ENCODE measurements at places on chromosomes 5 and 9.

DNA sequence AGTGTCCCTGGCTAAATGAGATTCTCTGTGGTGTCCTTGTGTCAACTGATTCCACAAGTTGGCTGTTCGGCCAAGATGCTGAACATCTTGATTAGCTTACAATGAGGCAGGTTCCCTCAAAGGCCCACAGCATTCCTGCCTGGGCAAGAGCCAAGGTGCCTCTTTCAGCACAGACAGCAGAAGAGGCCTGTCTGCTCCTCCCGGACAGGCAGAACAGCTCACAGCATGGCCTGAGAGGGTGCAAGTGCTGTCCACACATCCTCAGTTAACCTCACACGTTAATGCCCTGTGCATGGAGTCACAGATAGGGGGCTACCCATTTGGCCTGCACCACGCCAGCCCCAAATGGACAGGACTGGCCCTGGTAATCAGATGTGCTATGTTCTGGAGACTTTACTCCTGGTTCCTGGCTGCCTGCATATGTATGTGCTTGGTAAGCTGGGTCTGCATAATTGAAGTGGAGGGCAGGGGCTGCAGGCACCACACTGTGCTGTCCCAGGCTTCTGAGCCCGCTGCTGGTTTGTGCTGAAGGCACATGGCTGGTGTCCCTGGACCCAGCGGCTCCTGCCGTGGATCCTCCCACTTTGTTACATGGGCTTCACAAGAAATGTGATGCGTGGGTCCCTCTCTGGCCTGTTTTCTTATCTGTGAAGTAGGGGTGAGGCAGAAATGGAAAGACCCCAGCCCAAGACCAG is 8.9 kb downstream of the CSF2 start:
- DNase-seq: no peak

DNA sequence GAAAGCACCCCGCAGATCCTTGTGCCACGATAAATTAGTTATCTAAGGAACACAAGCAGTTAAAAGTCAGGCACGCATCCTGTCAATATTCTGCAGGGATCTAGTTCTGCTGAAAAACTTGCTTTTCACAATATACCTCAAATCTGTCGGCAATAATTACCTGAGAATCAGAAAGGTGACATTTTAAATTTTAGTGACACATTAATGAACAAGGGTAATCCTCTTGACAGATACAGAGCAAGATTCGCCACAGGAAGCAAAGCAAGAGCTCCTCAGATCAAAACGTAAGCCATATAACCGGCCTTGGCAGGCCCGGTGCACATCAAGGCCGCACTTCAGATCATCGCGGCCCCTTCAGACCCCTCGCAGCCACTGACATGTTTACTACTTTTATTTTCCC is 185.7 kb downstream of the ATPSCKMT start:
- no peak for DNase-seq

DNA sequence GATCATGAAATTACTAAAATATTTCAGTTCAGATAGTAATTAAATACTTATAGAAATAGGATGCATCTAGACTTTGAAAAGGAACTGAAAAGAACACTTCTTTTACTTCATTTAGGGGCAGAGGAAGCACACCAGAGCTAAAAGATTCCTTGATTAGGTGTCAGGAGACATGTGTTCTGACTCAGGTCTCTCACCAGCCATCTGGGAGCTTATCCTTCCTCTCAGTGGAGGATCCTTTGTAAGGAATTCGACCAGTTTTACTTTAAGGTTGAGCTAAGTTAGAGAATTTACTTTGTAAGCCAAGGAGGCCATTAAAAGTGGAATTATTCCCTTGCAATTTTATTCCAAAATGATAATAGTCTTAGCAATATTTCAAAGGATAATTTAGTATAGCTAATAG is 16.7 kb downstream of the VCAN start:
- no peak for DNase-seq

- peak; percentile 15 for DNase-seq
These were observed 112.5 kb downstream of the FAM174A start for GRCh38 chr5:100647461-100648230.

DNA sequence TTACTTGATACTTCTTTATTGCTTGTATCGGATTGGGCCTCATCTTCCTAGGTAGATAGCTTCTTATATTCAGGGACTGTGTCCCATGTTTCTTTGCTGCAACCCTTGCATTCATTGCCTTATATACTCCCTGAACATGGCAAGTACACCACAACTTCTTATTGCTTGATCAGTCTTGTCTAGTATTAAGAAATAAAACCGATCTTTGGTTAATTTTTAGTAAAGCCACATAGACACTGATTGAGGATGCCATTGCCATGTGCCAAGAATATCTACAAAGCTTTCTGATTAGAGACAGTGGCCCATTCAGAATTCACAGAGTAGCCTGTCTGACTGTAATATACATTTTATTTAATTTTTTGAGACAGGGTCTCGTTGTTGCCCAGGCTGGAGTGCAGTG is 34.7 kb upstream of the ANKRD55 start:
- no peak for DNase-seq

DNA sequence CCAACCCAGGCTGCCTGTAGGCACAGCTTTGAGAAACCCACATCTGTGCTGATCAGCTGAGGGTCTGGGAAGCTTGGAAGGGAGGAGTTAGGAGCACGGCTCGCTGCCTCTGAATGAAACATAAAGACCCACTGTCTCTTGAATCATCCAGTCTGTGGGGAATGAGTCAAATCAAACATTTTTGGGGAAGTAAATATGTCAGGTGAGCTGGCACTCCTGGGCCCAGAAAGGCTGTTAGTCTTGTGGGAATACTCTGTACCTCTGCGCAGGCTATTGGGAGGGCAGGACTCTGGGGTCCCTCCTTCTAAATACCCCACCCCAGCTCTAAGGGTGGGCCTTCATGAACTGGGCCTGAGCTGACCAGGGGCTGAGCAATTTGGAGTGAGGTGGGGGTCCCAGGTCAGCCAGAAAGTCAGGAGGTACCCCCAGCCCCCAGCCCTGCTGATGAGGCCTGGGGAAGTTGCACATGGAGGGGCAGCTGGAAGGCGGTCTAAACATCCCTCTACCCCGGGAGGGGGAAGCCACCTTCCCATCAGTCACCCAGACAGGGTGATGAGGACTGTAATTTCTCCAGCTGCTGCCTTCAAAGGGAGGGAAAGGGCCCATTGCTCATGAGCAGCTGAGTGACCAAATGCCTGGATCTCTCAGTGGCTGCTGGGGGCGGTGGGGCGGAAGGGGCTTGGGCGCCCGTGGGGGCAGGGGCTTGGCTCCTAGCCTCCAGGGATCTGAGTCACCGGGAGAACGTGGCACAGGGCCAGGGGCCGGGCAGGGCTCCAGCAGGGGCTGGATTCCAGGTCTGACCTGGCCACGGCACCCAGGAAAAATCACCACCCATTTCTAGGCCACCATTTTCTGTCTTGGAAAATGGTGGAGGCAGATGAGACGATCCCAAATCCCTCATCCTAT is 10.8 kb downstream of the FIBCD1 start:
- DNase-seq: peak; percentile 97

DNA sequence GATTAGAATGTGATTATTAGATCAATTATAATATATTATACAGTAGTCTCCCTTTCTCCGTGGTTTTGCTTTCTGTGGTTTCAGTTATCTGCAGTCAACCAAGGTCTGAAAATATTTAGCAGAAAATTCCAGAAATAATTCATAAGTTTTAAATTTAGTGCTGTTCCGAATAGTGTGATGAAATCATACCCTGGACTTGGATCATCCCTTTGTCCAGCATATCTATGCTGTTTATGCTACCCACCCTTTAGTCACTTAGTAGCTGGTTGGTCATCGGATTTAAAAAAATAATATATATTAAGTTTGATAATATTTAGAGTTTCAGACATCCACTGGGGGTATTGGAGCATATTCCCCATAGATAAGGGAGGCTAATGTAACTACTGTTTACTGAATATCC is 19.6 kb downstream of the RMI1 start:
- no peak for DNase-seq

DNA sequence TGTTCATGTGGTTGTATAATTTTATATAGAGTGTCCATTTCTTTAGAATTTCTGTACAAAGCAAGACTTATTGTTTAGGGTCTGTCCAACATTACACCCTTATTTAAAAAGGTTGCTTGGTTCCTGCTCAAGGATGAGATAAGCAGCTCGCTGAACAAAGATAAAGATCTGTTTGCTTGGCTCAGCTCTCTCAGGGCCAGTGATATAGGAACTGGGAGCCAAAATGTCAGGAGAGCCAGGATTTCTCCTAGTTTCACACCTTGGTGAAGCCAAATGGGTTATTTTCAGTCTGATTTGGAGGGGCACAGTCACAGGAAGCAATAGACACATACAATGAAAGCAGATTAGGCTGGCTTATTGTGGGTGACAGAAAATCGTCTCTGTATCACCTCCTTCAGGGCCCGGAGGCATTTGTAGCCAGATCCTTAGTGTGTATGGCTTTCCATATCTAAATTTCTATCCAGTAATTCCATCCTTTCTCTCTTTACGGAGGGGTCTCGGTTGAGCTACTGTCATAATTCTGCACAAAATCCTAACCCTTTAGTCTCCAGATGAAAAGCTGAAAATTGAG is 396.4 kb downstream of the TMEM232 start:
- no peak for DNase-seq

DNA sequence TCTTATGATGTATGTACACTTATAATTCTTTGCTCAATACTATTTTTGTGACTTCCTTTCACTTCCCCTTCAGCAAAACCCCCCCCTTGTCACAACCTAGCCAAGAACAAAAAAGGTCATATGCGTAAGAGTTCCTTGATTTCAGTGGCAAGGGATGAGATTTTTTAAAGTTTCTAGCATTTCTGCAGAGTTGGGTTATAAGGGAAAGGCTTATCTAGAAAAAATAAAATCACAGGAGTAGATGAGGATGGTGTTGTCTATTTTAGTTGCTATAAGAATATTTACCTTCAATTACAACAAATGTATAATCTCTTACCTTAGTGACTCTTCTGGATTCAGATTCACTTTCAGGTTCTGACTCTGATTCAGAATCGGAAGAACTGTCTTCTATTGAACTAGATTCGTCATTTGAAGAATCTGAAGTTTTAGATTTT is 184.6 kb downstream of the AP3B1 start:
- DNase-seq: no peak

GRCh38 chr5:91434348-91434747 is 51.2 kb upstream of the ARRDC3 start:
- no peak for DNase-seq

GRCh38 chr9:82234160-82234943 is 245.8 kb downstream of the SPATA31D1 start:
- no peak for DNase-seq

- no peak for DNase-seq
These were observed 546.4 kb upstream of the ARRDC3 start for GRCh38 chr5:91929522-91929817.

DNA sequence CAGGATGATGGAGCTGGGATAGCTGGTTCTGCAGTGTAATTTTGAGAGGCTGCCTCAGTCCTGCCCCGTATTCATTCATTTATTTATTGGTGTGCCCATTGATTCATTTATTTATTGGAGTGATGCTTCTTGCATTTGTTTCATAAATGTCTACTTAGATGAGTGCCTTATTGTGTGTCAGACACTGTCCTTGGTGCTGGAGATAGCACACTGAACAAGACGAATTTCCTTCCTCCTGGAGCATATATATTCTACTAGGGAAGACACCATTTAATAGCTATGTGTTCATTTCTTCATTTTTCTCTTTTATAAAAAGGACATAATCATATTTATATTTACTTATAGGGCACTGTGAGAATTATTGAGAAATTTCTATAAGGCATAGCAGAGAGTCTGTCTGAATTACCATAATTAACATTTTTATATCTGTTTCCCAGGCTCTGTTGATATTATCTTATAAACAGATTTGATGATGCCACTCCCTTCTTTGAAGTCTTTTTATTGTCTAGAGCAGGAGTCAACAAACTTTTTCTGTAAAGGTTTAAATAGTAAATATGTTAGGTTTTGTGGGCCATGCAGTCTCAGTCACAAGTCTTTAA is 433.9 kb upstream of the ZNF608 start:
- no peak for DNase-seq

DNA sequence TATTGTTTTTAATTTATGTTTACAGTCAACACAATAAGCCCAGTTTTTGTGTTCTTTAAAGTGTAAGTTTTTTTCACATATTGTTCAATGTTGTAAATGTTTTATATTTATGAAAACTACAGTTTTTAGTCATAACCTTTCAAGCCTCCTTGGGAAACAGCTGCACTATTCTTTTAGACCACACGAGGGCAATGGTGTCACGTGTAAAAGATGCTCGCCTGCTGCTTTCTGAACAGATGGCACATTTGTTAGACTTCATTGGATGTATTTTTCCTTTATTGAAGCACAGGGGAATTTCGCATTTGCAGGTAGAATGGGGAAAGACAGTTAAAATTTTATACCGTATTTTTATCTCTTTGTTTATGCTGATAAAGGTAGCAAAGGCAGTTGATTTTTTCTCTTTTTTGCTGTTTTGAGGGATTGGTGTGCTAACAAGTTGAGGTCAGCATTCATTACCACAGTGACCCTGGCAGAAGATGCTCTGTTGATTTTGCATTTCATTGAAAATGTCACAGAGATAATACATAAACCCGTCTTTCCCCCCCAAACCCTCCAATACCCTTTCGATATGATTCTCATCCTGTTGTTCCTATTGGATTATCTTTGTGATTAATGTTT is 59.0 kb downstream of the MAT2B start:
- DNase-seq: peak; percentile 25

- no peak for DNase-seq
These were observed 12.5 kb upstream of the LPAR1 start for GRCh38 chr9:111050819-111051218.

- peak; percentile 91 for DNase-seq
These were observed at the start of gene ARL15 for GRCh38 chr5:54310433-54311175. ARL15 (minus strand) TSS chr5:54310573.

- DNase-seq: peak; percentile 8
These were observed 20.3 kb upstream of the RIC1 start for GRCh38 chr9:5608298-5609225.

DNA sequence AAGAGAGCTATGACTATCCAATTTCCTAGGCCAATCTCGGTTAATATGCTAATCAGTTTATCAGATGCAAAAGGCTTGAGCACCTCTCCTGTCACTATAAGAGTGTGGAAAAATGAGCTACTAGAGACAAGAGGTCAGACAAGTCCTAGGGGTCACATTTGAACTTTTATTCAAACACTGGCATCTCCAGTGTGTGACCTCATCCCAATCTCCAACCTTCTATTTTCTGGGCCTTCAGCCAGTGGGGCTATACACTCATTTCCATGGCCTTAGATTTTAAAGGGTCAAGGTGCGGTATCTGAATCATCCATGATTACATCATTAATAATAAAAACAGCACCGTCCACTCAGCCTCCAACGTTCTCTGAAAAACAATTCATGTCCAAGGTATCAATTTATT is 139.6 kb upstream of the LRRTM2 start:
- peak; percentile 81 for DNase-seq

GRCh38 chr9:91429501-91429900 is 5.9 kb upstream of the NFIL3 start:
- no peak for DNase-seq
